ENCODE measurements at places on chromosomes 2 and 18.

- no peak for DNase-seq
Observed at GRCh38 chr18:11027862-11028261, 121.5 kb downstream of the PIEZO2 start.

- no peak for DNase-seq
Observed at GRCh38 chr18:36392979-36393287, 95.4 kb downstream of the FHOD3 start.

- no peak for DNase-seq
Observed at GRCh38 chr2:240806006-240806405, 14.0 kb downstream of the KIF1A start.

DNA sequence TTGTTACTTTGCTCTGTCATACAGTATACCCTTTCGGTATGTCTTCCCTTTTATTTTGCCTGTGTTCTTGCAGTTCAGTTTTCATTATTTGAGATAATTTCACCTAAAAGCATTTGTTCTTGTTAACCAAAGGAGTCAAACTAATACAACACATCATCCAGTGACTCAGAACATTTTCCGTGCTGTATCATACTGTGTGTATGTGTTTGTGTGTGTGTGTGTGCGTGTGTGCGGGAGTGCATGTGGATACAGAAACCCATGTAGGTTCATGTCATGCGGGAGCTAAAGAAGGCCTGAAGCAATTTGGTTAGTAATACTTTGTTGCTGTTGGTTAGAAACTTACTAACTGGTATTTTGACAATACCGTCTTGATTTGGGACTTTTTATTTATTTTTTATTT, 60.0 kb downstream of the CEP192 start:
- DNase-seq: no peak

GRCh38 chr2:43238176-43238575, 11.8 kb upstream of the ZFP36L2 start:
- no peak for DNase-seq

GRCh38 chr18:64037812-64038414, 68.0 kb downstream of the SERPINB8 start:
- peak; percentile 84 for DNase-seq

DNA sequence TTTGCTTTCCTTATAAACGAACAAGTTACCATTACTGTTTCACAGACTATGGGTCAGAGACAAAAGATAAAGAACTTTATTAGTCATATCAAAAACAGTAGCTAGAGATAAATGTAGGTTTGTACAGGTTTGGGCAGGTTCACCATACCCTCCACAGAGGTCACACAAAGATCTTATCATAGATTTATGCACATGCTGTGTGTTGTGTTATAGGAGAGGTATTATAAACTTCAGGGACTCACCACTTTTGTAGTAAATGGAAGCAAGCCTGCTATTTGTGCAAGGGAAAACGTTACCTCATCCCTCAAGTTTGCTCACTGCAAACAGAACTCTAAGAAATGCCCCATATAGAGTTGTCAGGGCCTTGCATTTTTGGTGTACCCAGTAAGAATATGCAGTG, 584.5 kb upstream of the LRRTM1 start:
- DNase-seq: no peak

DNA sequence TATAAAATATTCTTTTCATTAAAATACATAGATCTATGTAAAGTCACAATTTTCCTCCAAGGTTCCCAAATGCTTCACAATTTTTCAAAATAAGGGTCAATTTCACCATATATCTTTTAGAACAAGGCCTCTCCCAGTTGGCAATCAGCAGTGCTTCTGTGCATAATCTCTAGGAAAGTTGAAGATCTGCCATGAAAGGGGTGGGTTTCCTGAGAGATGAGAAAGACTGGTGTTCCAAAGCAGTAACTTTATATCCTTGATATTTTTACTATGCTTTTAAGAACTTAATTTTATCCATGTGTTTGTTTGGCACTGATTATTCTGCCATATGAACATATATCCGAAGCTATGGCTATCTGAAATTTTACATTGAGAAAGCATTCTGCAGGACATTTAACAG, 199.4 kb upstream of the CYP26B1 start:
- no peak for DNase-seq

GRCh38 chr2:193695367-193695766, 1500.6 kb upstream of the TMEFF2 start:
- DNase-seq: peak; percentile 58

DNA sequence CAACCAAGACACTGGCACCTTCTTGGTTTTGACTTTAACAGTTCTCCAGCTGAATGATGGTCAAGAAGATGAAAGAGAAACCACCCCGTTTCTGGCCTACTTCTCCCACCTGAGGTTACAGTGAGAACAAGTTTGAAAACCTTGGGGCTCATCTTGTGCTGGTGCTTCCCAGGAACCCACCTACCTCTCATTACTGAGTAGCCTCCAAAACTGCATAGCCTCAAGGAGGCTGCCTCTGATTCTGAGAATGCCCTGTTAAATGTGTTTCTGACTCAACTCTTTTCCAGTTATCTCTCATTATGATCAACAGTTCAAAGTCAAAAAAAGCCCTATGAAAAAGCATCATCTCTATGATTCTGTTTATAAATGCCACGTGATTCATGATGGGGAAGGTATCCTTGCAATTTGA, 121.9 kb downstream of the CACNB4 start:
- no peak for DNase-seq

DNA sequence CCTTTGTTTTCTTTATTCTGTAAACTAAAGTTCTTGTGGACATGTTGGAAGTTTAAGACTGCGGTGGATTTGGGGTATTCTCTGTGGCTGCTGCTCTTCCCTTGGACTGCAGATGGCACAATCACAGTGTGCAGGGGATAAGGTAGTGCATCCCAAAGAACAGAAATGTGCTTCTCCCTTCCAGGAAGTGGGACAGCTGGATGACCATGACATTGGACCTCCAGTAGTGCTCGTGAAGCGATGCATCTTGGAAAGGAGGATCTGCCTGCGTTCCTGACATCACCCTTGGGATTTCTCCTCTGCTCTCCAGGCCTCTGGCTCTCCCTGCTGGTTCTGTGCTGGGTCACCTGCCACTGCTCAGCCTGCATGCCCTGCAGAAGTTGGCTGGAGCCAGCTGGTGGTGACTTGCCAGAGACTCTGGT, 109.9 kb downstream of the SLC4A3 start:
- no peak for DNase-seq

GRCh38 chr2:158297606-158298005, 158.9 kb downstream of the CCDC148 start:
- no peak for DNase-seq

DNA sequence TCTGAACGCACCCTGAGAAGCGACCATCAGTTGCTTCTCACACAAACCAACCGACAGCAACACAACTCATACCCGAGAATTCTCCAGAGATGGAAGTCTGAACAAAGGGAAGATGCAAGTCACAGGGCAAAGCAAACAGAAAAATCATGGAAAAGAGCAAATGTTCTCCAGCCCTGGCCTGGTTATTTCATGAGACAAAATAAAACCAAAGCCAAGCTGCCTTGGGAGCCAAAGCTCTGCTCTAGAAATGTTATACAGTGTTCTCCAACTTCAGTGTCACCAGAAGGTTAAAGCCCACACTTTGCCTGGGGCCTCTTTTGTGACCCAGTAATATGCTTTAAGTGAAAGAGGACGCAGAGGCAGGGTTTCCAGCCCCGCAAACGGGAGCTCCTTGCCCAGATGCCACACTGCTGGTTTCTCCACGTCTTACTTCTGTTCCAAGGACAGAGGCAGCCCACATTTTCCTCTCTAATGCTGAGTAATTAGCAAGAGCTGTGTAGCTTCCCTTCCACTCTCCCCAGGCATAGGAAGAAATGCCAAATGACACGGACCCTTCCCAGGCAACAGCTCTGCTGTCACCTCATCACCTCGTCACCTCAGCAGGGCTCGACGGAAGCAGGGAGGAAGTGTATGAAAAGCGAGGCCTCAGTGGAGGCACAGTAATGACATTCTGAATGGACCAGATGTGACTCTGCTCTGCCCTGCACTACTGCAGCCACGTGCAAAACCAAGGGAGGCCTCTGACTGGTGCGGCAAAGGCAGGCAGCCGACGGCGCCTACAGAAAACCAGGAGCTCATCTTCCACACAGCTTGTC, 64.7 kb downstream of the FBXO15 start:
- no peak for DNase-seq

GRCh38 chr2:181389524-181389923, 67.7 kb upstream of the ITGA4 start:
- no peak for DNase-seq

DNA sequence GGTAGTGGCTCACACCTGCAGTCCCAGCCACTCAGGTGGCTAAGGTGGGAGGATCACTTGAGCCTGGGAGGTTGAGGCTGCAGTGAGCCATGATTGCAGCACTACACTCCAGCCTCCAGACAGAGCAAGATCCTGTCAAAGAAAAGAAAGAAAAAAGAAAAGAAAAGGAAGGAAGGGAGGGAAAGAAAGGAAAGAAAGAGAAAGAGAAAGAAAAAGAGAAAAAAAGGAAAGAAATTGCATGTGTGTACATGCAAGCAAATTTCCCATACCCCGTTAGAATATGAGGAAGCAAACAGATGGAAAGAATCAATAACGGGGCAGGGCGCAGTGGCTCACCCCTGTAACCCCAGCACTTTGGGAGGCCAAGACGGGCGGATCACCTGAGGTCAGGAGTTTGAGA, 17.9 kb downstream of the TMEM127 start:
- no peak for DNase-seq

- no peak for DNase-seq
Observed at GRCh38 chr2:74658516-74658915, 4.5 kb downstream of the SEMA4F start.

GRCh38 chr18:32301361-32301760, 111.5 kb downstream of the MEP1B start:
- DNase-seq: no peak

- DNase-seq: no peak
Observed at GRCh38 chr2:133054297-133054696, 384.3 kb upstream of the LYPD1 start.

DNA sequence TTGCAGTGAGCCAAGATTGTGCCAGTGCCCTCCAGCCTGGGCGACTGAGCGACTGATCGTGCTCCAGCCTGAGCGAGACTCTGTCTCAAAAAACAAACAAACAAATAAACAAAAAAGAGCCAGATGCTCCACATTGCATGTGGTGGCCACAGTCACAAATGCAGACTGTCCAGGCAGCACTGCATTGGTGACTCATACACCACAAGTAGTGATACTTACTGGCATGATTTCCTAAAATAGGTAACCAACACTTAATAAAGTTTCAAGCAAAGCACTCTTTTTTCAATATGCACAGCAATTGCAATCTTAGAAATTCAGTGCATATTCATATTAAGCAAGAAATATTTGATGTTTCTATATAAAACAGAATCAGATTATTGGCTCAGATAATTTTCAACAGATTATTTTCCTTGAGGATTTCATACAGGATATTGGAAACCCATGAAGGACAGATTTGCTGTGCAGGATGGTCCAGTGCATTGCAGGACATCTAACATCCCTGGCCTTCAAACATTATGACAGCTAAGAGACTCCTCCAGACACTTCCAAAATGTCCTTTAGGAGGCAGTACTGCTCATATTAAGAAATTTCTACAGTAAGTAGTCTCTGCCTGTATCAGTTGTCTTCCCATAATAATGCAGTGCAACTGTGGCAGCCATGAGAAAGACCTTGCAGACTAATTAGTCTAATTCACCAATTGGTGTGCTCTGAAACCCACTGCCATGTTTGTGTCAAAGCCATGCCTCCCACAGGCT, 10.5 kb upstream of the SLC1A4 start:
- peak; percentile 80 for DNase-seq

DNA sequence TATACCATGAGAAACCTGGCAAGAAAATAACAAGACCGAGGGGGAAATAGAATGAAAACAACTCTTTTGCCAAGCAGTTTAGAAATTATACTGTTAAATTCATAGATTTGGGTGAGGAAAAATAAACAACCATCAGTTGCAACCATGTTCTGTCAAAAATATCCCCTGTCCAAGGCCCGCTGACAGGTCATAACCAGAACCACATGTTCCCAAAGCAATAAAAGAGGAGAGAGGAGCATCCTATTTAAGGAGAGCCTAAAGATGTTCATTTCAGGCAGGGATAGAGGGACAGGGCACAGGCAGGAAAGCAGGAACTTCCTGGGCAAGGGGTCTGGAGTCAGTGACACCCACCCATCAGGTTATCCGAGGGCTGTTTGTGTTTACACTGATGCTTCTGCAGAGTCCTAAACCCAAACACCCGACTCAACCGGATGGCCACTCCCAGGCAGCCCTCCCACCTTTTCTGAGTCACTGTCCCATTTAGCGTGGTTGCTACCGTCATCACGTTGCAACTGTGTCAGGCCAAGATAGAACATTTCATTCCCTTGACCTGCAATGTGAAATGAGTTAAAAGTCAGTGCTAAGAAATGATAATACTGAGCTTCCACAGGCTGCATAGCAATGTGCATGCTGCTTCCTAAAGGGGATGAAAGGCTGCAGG, 468.3 kb upstream of the RAB12 start:
- no peak for DNase-seq

DNA sequence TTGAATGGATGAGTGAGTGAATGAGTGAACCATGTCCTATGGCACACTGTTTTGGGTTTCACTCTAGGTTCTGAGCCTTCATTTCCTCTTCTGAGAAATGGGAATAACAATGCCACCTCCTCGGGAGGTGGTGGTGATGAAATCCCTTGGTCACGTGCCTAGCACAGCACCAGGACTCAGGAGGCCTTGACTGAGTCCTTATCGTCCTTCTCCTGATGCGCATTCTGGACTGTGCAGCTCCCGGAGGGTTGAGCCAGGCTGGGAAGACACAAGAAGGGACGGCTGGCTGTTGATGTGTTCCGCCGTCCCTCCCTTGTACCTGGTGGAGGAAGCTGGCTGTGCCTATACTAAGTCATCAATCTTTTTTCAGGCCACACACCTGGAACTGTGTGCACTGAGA, 437.3 kb downstream of the ZNF521 start:
- DNase-seq: no peak

GRCh38 chr2:167196461-167197252, 308.4 kb downstream of the XIRP2 start:
- no peak for DNase-seq

GRCh38 chr18:35861367-35862118, 110.9 kb upstream of the RMP24 start:
- DNase-seq: peak; percentile 78

DNA sequence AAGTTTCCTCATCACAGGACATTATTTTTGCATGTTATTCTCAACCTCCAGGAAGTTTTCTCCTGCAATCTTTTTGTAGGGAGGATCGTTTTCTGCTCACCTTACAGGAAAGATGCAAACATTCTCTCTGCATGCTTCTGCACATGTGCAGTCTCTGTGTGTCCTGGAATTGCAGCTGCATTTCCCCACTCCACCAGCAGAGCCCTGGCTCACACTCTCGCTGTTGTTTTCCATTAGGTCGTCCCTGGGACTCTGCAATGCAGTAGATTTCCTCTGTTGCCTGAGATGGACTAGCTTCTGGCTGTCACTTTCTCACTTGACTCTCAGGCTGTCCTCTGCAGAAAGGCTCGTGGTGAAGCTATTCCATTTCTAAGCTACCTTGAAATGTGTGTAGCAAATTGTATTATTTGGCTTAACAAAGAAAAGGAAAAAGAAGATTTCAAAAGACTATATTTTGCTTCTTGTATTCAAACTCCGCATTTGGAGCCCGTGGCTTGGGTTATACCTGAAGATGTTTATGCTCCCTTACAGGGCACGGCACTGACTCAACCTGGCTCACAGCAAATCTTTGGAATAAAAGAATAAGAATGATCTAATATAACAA, 346.7 kb downstream of the RAD51AP2 start:
- peak; percentile 73 for DNase-seq

- no peak for DNase-seq
Observed at GRCh38 chr2:134021830-134022524, 231.9 kb upstream of the MGAT5 start.

- no peak for DNase-seq
Observed at GRCh38 chr2:11042841-11043240, 112.4 kb upstream of the SLC66A3 start.

GRCh38 chr2:32418778-32419177, 62.0 kb downstream of the BIRC6 start:
- DNase-seq: no peak

Data from Karpas-422 (cell line).